ENCODE measurements at places on chromosomes 3 and 15. TPM values are rescaled to one million over a fixed set of nuclear protein-coding genes. Genes with fewer than 3 reads are reported as not detected.

Gene EPHB1
- 2.0 TPM for polyA plus RNA-seq

DNA sequence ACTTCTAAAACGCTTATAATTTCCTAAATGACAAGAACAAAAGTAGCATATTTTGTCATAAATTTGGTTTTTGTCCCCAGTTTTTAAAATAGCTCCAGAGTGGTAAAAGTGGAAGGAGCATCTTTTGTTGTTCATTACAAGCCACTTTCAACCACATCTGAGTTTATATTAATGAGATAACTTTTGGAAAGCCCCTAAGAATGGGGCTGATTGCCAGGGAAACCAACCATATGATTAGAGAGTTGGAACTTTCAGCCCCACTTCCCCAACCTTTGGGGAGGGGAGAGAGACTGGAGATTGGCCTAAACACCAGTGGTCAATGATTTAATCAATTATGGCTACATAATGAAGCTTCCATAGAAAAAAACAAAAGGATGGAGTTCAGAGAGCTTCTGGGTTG, 57.4 kb downstream of the CPA3 start:
- no peak for DNase-seq

DNA sequence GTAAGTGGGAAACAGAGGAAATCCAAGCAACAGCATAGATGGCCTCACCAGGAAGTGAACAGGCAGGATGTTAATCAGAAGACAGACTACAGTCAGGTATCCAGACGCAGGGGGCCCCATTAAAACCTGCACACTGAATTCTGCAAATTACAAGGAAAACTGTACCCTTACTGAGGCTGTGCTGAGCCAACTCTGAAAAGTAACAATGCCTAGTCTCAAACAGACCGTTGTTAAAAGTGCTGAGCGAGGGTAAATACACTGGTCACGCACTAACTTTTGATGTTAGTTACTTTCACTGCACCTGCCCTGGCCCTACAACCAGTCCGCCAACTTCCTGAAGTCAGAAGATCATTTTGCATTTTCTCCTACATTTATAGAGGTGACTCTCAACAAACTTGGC, 1.0 kb downstream of the TAMM41 start:
- peak; percentile 16 for DNase-seq

Gene TMC3
- not detected for polyA plus RNA-seq

GRCh38 chr3:152293347-152294006, 24.7 kb downstream of the MBNL1 start:
- no peak for DNase-seq

Gene GRAMD2A
- polyA plus RNA-seq: 13.0 TPM

DNA sequence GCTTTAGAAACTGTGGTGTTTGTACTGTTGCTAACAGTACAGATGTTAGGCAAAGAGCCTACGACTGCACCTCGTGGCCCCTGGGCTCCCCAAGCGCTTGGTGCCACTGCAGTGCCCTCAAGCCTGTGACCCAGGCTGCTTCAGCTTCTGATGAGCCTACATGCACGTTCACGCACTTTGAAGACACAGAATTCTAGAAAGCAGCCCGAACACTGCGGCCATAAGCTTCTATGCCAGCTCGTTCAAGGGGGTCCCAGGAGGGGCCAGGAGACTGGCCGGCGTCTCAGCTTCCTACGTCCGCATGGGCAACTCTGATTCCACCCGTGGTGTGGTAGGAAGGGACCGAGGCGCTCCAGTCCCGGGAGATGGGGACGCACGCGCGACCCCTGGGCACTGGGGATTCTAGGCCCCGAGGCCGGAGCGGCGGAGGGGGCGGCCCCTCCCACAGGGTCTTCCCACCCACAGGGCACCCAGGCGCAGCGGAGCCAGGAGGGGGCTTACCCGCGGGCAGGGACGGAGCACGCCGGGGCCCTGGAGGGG, 653 bp downstream of the MYO5C start:
- no peak for DNase-seq

GRCh38 chr3:117788061-117788460, 1078.5 kb downstream of the TUSC7 start:
- no peak for DNase-seq

DNA sequence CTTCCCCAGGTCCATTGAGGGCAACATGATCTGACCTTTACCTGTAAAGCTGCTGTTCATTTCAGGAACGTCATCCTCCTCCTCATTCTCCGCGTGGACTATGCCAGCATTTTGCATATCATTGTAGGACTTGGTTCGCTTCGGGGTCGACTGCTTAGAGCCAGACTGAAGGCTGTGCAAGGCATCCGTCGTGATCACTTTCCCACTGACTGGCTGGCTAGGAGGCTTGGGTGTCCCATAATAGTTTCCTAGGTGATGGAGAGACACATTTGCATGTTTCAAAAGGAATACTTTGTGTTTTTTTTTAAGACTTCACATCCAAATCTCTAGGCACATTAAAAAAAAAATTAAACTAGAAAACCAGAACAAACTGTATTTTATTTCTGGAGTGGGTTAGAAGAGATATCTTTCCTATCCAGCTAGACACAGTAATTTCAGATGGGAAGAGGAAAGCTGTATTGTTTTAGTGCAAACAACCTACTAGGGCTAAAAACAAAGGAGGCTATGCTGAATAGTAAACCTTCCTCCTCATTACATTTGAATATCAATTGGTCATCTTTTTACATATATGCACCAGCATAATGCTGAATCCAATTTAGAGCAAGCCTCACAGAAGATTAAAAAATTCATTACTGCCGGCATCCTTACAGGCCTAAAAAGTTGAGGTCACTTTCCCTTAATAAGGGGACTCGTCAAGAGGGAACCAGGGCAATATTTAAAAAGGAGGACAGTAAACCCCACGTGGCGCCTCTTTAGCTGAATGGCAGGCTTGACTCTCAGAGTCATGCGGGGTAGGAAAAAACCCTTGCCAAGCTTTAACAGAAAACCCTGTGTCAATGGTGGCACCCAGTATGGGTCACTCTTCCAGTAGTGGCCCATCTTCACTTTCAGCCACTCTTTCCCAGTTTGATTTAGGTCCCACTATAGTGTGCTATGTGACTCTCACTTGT, 559.9 kb downstream of the MAGI1 start:
- no peak for DNase-seq

DNA sequence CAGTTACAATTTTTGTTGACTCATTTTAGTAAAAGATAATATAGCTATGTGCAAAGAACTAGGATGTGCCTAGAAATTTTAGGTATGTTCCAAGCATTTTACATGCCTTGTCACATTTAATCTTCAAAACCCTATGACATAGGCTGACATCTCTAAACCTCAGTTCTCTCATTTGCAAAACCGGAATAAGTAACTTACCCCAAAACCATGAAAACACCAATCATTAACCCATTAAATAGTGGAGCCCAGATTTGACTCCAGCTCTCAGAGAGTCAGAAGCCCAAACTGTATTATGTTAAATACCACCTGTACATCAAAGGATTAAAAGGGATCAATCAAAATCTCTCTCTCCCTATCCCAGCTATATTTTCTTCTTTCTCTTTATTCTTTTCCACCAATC, 36.6 kb downstream of the GSK3B start:
- no peak for DNase-seq

Gene KCNAB1
- polyA plus RNA-seq: 0.61 TPM

- no peak for DNase-seq
Measured at GRCh38 chr15:101148881-101149664, 102.8 kb downstream of the CHSY1 start.

GRCh38 chr3:147411815-147412241, 2.7 kb downstream of the ZIC1 start:
- peak; percentile 14 for DNase-seq

Gene NANOGP8
- not detected for polyA plus RNA-seq

GRCh38 chr3:105845488-105845887, 23.3 kb downstream of the CBLB start:
- DNase-seq: no peak

DNA sequence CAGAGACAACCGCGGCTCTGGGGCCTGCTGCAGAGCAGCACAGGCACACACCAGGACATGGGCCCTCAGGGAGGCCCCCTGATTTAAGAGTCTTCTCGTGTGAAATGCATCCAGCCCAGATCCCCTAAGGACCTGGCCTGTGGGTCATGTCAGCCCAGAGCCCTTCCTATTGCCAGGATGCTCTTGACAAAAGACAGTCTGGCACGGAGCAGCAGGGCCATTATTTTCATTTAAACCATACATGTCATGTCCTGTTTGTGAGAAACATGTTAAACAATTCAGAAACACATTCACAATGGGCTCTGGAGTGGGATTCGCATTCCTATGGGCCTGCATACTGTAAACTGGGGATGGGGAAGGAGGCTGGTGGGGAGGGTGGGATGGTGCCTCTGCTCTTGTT, 367.4 kb upstream of the WNT5A start:
- DNase-seq: peak; percentile 81

DNA sequence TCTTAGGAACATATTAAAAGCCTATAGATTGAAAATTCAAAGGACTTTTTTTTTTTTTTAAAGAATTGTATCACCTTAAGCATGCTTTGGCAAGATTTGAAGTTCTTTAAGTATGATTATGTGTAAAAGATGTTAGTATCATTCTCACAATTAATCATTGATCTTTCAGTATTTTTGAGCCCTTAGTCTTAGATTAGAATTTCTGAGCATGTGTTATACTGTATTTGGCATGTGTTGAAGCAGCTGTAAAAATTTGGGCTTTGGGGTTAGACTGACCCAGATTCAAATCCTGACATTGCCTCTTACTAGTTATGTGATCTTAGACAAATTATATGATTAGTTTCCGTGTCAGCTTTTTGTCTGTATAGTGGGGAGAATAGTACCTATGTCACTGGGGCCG, 6.3 kb downstream of the OXSR1 start:
- DNase-seq: no peak

DNA sequence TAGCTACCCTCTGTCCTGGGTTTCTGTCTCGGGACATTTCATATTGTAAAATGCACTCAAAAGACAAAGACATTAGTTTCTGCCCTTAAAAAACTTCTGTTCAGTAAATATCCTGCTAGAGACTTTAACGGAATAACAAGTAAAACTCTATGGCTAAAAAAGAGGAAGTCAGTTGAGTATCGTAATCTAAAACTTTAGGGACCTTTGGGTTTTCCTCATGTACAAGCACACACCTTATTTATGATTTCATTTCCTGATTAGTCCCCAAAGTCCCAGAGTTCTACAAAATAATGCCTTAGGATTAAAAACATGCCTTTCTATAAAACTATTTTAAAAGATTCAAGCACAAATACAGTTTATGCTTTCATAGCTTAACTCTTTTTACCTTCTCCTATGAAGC, 585.9 kb downstream of the UNC13C start:
- no peak for DNase-seq
